LoVo (cell line): ENCODE measurements at places on chromosomes 13 and 19.

- no peak for DNase-seq
These were observed 21.6 kb downstream of the LTBP4 start for GRCh38 chr19:40622773-40623075.

- DNase-seq = no peak
These were observed 9.4 kb upstream of the USPL1 start for GRCh38 chr13:30608364-30608763.

- DNase-seq = no peak
These were observed 61.9 kb upstream of the ATP12A start for GRCh38 chr13:24618011-24618955.

GRCh38 chr19:16594131-16594586, 21.9 kb upstream of the SLC35E1 start:
- DNase-seq = no peak

- DNase-seq = no peak
These were observed 713 bp upstream of the UPK1A start for GRCh38 chr19:35665604-35666003.

DNA sequence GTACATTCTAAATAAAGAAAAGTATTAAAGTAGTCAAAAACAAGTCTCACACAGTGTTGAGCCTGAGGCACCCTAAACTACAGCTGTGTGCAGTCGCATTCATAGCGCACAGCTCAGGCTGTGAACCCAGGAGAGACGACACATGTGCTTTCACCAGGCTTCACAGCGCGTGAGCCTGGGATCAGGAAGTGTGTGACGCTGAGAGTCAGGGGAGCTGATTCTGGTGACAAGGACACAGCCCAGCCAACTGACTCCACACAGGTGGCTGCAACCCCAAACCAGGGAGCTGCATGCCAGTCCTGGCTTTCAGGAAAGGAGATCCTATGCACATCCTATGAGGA, 41.6 kb downstream of the COL4A1 start:
- no peak for DNase-seq

DNA sequence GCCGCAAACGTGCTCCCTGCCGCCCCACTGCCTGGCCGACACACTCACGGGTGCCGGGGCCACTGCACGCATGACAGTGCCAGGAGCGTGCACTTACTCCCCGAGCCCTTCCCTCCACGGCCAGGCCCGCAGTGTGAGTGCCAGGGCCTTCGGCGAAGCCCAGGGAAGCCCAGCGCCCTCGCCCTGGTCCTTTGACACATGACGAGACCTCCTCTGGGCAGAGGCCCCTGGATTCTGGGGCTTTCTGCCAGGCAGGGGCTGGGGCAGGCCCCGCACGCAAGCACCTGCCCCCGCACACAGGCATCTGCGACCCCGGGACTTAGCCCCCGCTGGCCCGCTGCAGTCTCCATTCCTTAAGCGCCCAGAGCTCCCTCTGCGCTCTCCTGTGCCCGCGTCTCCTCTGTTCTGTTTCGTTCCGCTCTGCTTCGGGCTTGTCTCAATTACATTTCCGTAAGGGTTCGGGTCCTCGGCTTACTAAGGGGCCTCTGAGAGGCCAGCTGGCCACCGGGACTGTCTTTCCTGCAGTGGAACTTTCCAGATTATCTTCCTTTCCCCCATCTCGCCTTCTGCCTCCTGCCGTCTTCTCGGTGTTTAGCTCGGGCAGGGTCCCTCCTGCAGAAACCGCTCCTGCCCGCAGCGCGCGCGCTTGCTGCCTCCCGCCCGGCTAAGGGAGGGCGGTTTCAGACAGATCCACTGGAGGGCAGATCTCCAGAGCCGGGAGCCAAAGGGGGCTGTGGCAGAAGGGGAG, 98.8 kb downstream of the ING1 start:
- DNase-seq = no peak

GRCh38 chr13:110261166-110262081, 45.5 kb downstream of the COL4A1 start:
- no peak for DNase-seq

GRCh38 chr13:97325738-97326137, 103.6 kb downstream of the MBNL2 start:
- no peak for DNase-seq

DNA sequence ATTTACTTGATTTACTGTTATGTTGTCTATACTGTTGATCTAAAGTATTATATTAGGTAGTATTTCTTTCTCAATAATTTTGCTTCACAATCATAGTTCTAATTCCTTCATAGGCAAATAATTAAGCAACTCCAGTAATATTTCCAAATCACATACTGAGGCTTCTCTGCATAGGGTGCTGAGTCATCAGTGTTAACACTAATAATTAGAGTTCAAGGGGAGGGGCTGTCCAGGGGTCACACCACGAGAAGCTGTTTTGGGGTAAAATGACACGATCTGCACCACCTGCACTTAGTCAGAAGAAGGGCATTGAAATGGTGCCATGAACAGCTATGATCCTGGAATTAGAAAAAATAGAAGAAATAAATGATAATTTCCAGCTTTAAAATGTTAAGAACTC, 1230.9 kb upstream of the SLC10A2 start:
- DNase-seq = no peak

DNA sequence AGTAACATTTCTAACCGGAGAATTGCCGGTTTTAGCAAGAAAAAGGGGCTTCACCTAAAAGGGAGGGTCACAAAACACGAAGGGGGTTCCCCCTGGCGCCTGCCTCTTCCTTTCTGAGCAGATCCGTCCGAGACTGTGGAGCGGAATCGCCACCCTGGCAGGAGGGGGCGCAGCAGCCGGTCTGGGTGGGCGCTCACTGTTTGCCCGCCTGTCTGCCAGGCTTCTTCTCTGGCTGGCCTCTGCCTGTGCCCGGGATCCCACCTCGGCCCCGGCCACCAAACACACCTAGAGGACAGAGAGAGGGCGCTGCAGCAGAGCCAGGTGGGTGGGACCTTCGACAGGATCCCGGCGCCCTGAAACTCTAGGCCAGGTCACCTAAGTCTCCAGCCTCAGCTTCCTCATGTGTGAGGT, 15.6 kb downstream of the LSM4 start:
- DNase-seq = no peak

GRCh38 chr13:113369189-113369588, 5.3 kb upstream of the GRTP1 start:
- no peak for DNase-seq
